ENCODE measurements at places on chromosomes 1 and 21. TPM values are rescaled to one million over a fixed set of nuclear protein-coding genes. Genes with fewer than 3 reads are reported as not detected.

Gene SPRR3
- not detected for polyA plus RNA-seq

Gene PGLYRP3
- not detected for polyA plus RNA-seq

Gene NBPF15
- 6.0 TPM for polyA plus RNA-seq

GRCh38 chr1:77781683-77782082 is 2.2 kb downstream of the MIGA1 start:
- H3K4me3 ChIP-seq = no peak overlapping the region
- no peaks in the 10 kb centered on the region for H3K27me3 ChIP-seq
- DNase-seq = no peak
- H3K4me1 ChIP-seq = peaks cover 18% of the 10 kb centered on the region

DNA sequence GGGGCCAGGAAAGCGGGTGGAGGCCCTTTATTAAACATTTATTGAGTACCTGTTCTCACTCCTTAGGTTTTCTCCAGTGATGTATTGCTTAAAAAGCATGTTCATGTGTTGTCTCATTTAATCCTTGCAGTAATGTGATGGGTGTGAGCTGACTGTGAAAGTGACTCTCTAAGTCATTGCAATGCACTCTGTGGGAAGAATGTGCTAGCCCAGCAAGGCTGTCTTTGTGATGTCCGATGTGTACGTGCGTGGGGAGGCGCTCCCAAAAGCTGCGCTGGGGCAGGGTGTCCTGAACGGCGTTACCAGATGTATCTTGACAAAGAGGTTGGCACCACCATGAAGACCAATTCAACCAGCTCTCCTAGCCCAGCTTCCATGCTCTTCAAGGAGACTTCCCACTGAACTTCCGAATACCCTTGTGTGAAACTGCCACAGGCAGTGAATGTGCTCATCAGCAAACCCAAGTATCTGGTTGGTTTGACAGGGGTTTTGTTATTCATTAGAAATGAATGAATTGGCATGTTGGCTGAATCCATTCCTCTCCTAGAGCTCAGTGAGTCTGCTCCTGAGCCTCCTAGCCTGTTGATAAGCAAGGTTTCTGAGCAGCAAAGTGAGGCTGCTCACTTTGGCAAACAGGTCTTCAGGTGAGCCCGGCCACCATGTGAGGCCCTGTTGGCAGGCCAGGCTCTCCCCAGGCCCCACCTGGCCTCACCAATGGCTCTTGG is 28.0 kb downstream of the NUAK2 start:
- H3K27ac ChIP-seq = peak overlapping the region; percentile 29
- no peak overlapping the region for H3K4me3 ChIP-seq
- H3K36me3 ChIP-seq = no peaks in the 10 kb centered on the region
- no peaks in the 10 kb centered on the region for H3K27me3 ChIP-seq
- H3K4me1 ChIP-seq = peaks cover 16% of the 10 kb centered on the region

DNA sequence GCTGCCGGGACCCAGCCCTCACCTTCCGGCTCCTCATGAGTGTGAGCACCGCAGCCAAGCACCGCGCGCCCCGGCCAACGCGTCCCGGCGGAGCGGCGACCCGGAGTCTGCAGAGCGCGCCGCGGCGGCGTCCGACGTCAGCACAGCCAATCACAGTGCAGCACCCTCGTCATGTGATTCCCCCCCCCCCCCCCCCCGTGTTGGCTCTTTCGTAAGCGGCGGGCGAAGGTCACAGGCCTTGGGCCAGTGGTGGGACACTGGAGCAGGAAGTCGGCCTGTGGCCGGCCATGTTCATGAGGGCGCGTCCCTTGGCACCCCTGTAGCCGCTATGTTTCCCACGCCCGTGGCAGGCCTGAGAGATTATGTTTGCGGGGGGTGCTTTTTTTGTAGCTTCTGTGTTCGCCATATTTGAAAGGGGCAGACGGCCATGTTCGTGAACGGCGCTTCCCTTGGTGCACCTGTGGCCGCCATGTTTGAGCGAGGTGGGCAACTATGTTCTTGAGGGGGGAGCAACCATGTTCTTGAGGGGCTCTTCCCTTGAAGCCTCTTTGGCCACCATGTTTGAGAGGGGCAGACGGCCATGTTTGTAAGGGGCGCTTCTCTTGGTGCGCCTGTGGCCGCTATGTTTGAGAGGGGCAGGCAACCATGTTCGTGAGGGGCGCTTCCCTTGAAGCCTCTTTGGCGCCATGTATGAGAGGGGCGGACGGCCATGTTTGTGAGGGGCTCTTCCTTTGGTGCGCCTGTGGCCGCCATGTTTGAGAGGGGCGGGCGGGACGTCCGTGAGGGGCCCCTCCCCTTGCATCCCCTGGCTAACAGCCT is at the start of gene C1orf174:
C1orf174 (minus strand) TSS at position 123 of the 819 bp plus-strand sequence; CDS start at position 37, 86 bp downstream.
- no peaks in the 10 kb centered on the region for H3K36me3 ChIP-seq
- H3K27ac ChIP-seq = peak within 1 kb of the TSS; percentile 97
- DNase-seq = peak; percentile 97

DNA sequence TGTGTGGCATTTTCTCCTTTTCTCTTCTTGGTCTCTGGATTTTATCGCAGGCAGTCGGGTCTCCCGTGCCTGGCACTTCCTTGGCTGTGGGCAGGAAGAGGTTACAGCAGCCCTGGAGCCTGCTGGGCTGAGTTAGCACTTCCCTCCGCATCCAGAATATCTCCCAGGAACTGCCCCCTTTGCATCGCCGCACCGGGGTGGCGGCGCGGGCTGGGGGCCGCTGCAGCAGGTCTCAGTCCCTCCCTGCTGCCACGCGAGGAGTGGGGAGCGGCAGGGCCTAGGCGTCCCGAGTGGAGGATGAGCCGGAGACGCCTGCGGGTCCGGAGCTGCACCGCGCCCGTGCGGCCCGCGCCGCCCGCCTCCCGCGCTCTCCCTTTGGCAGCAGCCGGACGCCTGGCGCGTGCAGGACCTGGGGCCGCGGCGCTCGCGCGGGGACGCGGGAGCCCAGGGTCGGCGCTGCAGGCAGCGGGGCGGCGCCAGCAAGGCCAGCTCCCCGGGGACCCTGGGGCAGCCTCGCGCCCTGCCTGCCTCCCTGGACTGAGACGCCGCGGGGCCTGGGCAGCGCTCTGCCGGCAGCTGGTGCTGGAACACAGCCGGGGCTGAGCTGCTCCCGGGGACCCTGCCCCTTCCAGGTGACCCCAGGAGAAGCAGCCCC is 192.8 kb downstream of the PRDM2 start:
- DNase-seq = no peak
- no peak overlapping the region for H3K4me3 ChIP-seq
- no peaks in the 10 kb centered on the region for H3K36me3 ChIP-seq

GRCh38 chr1:50976890-50977574 is 7.0 kb downstream of the CDKN2C start:
- no peaks in the 10 kb centered on the region for H3K27me3 ChIP-seq
- H3K27ac ChIP-seq = peak overlapping the region; percentile 99
- peak overlapping the region; percentile 94 for H3K4me3 ChIP-seq
- H3K36me3 ChIP-seq = no peaks in the 10 kb centered on the region
- DNase-seq = no peak

DNA sequence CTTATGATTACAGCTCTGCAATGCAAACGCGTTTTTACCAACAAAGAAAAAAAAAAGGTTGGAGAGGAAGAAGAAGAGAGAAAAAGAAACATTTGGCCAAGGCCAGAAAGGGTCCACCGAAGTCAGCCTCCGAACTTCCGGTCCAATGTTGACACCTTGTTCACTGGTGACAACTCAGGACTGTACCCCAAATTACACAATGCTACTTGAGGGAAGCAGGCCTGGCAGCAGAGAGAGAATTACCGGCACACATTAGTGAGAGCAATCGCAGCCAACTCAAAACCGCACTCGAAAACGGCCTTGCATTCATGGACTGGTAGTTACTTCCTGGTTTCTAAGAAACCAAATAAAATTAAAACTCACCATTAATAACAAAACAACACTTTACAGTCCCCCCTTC is 652.5 kb downstream of the KIF26B start:
- H3K27me3 ChIP-seq = no peaks in the 10 kb centered on the region
- H3K4me1 ChIP-seq = no peaks in the 10 kb centered on the region
- no peak for DNase-seq
- no peak overlapping the region for H3K27ac ChIP-seq
- H3K4me3 ChIP-seq = no peak overlapping the region
- no peaks in the 10 kb centered on the region for H3K36me3 ChIP-seq

DNA sequence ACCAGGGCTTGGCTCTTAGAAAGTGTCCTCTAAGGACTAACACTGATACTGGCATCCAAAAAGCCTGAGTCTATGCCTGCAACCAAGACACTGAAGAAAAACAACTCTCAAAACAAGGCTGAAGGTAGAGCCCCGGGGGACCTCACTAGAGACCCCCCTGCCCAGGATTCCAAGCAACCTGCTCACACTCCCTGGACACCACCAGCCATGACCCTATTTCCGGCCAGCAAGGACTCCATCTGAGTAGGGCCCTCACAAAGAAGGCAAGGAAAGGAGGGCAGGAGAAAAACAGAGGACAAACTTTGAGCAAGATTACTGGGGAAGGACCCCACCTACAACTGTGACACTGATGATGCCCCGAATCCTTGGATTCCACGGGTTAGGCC is 343.1 kb downstream of the NPHP4 start:
- DNase-seq = no peak
- H3K4me1 ChIP-seq = no peaks in the 10 kb centered on the region
- no peaks in the 10 kb centered on the region for H3K36me3 ChIP-seq
- H3K27ac ChIP-seq = no peak overlapping the region

- no peak for DNase-seq
- no peaks in the 10 kb centered on the region for H3K36me3 ChIP-seq
- H3K4me3 ChIP-seq = peak overlapping the region; percentile 13
- H3K27ac ChIP-seq = peak overlapping the region; percentile 70
- H3K27me3 ChIP-seq = no peaks in the 10 kb centered on the region
- peaks cover 2% of the 10 kb centered on the region for H3K4me1 ChIP-seq
Measured at GRCh38 chr1:171654201-171654941, 1.9 kb upstream of the MYOC start.

DNA sequence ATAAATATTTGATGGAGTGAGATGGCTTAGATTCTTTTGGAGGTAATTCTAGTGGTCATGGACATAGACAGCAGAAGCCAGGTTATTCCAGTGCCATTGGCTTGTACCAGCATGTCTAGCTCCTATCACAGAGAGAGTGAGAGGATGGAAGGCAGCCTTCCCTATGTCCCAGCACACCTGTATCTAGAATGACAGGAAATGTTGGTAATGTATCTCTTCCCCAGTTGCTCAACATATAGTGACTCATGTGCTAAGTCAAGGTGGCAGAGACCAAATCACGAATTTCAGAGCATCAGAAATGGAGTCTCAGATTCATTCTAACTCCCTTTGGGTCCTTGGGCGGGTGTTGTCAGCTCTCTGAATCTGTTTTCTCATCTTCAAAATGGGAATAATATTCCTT is 28.4 kb downstream of the METTL13 start:
- H3K27ac ChIP-seq = no peak overlapping the region
- no peaks in the 10 kb centered on the region for H3K36me3 ChIP-seq
- peaks cover 5% of the 10 kb centered on the region for H3K4me1 ChIP-seq
- DNase-seq = no peak
- no peak overlapping the region for H3K4me3 ChIP-seq

DNA sequence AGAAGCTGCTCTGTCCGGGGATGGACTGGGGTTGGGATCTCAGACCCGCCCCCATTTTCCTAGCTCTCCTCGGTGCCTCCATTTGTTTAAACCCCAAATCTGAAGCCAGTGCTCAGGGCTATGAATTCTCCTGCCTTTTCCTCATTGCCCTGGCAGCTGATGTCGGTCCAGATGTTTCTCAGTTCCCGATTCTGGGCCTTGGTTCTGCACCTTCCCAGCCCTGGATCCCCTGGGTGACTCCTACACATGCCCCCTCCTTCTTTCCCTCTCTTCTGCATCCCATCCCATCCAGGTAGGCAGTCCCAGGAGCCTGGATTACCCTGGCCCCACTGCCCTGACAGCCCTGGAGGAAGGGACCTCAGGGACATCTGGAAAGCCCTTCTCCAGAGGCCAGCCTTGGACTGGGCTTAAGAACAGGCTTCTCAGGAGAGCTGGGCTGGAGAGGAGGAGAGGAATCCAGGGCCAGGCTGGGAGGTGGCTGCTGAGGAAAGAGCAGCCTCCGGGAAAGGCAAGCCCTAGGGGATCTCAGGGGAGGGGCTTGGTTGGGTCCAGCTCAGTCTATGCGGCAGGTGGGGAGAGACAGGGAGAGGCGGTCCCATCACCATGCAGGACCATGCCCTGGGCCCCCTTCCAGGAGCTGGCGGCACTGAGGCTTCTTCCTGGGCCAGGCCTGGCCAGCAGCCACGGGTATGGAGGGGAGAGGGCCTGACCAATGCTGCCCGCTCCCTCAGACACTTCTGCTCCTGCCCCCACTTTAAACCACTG is 6.8 kb upstream of the EPS8L3 start:
- no peak overlapping the region for H3K4me3 ChIP-seq
- no peaks in the 10 kb centered on the region for H3K27me3 ChIP-seq
- H3K4me1 ChIP-seq = peaks cover 25% of the 10 kb centered on the region
- no peak for DNase-seq
- no peaks in the 10 kb centered on the region for H3K36me3 ChIP-seq
- no peak overlapping the region for H3K27ac ChIP-seq

DNA sequence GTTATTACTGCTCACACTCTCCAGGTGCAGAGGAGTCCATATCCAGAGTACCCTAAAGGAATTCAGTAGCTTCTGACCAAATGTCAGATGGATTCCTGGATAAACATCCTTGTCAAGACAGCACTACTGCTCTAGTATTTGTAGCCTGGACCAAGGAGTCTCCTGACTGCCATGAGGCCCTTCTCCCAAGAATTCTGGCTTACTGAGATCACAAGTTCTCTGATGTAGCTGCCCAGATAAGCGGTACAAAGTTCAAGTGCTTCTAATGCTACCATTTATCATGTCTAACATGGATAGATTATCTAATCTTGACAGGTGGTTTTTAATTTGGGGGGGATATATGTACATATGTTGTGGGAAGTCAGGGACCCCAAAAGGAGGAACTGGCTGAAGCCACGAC is 196.6 kb upstream of the HMCN1 start:
- H3K27me3 ChIP-seq = no peaks in the 10 kb centered on the region
- H3K27ac ChIP-seq = no peak overlapping the region
- H3K4me3 ChIP-seq = no peak overlapping the region
- H3K4me1 ChIP-seq = no peaks in the 10 kb centered on the region
- no peak for DNase-seq

DNA sequence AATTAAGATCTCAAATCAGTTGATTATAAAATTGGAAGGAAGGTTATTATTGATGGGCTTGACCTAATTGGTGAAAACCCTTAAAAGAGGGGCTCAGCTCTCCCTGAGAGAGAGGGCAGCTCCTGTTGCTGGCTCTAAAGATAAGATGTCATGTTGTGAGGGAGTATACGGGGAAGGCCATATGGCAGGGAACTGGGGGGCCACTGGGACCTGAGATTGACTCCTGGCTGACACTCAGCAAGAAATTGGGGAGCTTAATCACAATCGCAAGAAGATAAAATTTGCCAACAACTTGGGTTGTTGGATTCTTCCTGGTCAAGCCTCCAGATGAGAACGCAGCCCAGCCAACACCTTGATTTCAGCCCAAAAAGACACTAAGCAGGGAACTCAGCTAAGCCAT is 69.7 kb upstream of the KCNJ6 start:
- no peak for DNase-seq
- no peaks in the 10 kb centered on the region for H3K36me3 ChIP-seq
- H3K27me3 ChIP-seq = peaks cover 4% of the 10 kb centered on the region
- no peak overlapping the region for H3K27ac ChIP-seq

GRCh38 chr1:205570173-205570501 is 61.7 kb downstream of the ELK4 start:
- H3K36me3 ChIP-seq = no peaks in the 10 kb centered on the region
- no peak for DNase-seq
- H3K27ac ChIP-seq = no peak overlapping the region
- no peaks in the 10 kb centered on the region for H3K4me1 ChIP-seq
- peaks cover 4% of the 10 kb centered on the region for H3K27me3 ChIP-seq
